Bronchus fibroblast of lung (primary cell): ENCODE measurements at places on chromosomes 4 and X. TPM values are rescaled to one million over a fixed set of nuclear protein-coding genes. Genes with fewer than 3 reads are reported as not detected.

The IGFBP7 gene
- 20.1 and 26.7 TPM in 2 replicates for total RNA-seq

The MAGED4 gene
- 81.3 and 103 TPM in 2 replicates for total RNA-seq

The NUDT10 gene
- 4.2 and 5.5 TPM in 2 replicates for total RNA-seq

The CNKSR2 gene
- 0.34 and 1.0 TPM in 2 replicates for total RNA-seq

The ASB5 gene
- total RNA-seq: 0.30 and 0.50 TPM in 2 replicates

The SPOCK3 gene
- 0.17 and 1.0 TPM in 2 replicates for total RNA-seq

The FGB gene
- not detected in 2 replicates for total RNA-seq

The SRPK3 gene
- 0.59 and 0.84 TPM in 2 replicates for total RNA-seq

The ZNF41 gene
- 4.0 and 5.5 TPM in 2 replicates for total RNA-seq

The FAM184B gene
- total RNA-seq: under 0.01 TPM in 1 of 2 replicates, not detected in the other

The AKAP14 gene
- not detected in 2 replicates for total RNA-seq

The AMBN gene
- not detected in 2 replicates for total RNA-seq

The EDA gene
- total RNA-seq: 0.30 and 0.34 TPM in 2 replicates

The IDUA gene
- total RNA-seq: 1.0 and 4.8 TPM in 2 replicates

The TMEM47 gene
- total RNA-seq: 21.9 and 25.7 TPM in 2 replicates

The CACNA1F gene
- not detected in 2 replicates for total RNA-seq

The SLC49A3 gene
- total RNA-seq: 2.1 and 2.5 TPM in 2 replicates

The DMP1 gene
- not detected in 2 replicates for total RNA-seq

The NAA11 gene
- total RNA-seq: not detected in 2 replicates

The TIGD4 gene
- under 0.01 and 0.17 TPM in 2 replicates for total RNA-seq

The PAGE5 gene
- not detected in 2 replicates for total RNA-seq

The LIN54 gene
- 13.4 and 13.5 TPM in 2 replicates for total RNA-seq

The PUDP gene
- total RNA-seq: 13.6 and 23.3 TPM in 2 replicates

The SYP gene
- 0.15 and 0.17 TPM in 2 replicates for total RNA-seq

The TGIF2LX gene
- total RNA-seq: not detected in 2 replicates

The PGM2 gene
- total RNA-seq: 18.0 and 23.5 TPM in 2 replicates

The SOX3 gene
- total RNA-seq: 0.15 and 0.67 TPM in 2 replicates

The PDHA1 gene
- total RNA-seq: 38.5 and 50.7 TPM in 2 replicates

The MED14 gene
- 18.3 and 18.9 TPM in 2 replicates for total RNA-seq

The ENPEP gene
- under 0.01 and 0.15 TPM in 2 replicates for total RNA-seq

The RTL5 gene
- 0.84 and 0.89 TPM in 2 replicates for total RNA-seq

The TMEM31 gene
- not detected in 2 replicates for total RNA-seq

The FAM156A gene
- total RNA-seq: 13.4 and 19.5 TPM in 2 replicates

The ENPP6 gene
- under 0.01 and 0.15 TPM in 2 replicates for total RNA-seq

The MAGEB10 gene
- not detected in 2 replicates for total RNA-seq

The DSPP gene
- not detected in 2 replicates for total RNA-seq

The GPR78 gene
- under 0.01 TPM in 1 of 2 replicates, not detected in the other for total RNA-seq

The GPR34 gene
- not detected in 2 replicates for total RNA-seq

The PRMT9 gene
- 7.1 and 8.7 TPM in 2 replicates for total RNA-seq

The PIN4 gene
- 7.0 and 9.8 TPM in 2 replicates for total RNA-seq

The KCTD8 gene
- total RNA-seq: not detected in 2 replicates

The XKRX gene
- under 0.01 TPM in 2 replicates for total RNA-seq
